ENCODE measurements at places on chromosomes 2 and 18.

DNA sequence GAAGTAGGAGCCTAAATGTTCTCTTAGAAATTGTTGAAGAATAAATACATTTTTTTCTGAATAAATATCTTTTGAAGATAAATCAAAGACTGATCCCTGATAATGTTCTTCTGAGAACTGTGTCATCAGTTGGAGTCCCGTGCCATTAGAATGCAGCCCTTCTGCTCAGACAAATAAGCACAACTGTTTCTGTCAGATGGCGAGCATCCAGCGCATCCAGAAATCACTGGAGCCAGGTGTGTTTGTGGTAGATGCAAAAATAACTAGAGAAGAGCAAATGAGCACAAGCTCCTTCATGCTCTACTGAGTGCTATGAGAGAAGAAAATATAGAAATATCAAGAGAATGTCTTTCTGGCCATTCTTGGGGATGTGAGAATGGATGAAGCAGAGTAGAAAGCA is 573.7 kb downstream of the THSD7B start:
- DNase-seq: no peak

DNA sequence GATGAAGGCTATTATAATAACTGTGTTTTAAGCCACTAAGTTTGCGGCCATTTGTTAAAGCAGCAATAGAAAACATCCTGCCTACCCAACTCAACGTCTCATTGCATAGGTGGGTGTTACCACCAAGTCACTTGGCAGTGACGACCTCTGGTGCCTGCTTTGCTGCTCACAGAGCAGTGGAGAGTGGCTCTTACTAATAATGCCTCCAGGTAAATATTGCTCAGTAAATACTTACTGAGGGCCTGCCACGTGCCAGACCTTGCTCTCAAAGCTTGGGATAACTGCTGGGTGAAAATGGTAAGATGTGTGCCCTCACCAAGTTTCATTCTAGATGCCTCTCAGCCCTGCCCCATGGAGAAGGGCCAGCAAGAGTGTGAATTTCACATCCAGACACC is 27.7 kb downstream of the ITGA6 start:
- no peak for DNase-seq

DNA sequence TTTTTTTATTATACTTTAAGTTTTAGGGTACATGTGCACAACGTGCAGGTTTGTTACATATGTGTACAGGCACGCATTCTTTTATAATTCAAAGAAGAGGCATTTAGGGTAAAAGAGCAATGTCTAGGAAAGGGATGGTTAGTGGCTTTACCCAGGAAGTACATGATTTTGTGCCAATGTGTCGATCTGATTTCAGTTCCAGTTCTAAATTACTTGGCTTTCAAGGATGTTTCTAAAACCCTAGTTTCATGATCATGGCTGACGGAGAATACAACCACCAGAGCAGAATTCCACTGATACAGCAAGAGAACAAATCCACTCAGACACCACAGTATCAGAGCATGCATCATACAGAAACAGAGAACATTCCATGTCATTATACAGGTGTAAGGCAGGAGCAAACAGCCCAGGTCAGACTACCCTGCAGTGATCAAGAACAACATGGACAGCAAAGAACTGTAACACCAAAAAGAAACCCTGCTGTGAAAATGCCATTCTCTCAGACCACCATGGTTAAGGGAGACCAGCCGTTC is 116.7 kb upstream of the STK17B start:
- no peak for DNase-seq

DNA sequence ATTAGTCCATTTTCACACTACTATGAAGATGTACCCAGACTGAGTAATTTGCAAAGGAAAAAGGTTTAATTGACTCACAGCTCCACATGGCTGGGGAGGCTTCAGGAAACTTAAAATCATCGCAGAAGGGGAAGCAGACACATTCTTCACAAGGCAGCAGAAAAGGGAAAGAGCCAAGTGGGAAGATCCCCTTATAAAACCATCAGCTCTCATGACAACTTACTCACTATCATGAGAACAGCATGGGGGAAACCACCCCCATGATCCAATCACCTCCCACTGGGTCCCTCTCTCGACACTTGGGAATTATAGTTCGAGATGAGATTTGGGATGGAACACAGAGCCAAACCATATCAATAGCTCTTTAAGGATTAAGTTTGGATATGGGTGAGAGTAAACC is 246.1 kb upstream of the CYRIA start:
- no peak for DNase-seq

DNA sequence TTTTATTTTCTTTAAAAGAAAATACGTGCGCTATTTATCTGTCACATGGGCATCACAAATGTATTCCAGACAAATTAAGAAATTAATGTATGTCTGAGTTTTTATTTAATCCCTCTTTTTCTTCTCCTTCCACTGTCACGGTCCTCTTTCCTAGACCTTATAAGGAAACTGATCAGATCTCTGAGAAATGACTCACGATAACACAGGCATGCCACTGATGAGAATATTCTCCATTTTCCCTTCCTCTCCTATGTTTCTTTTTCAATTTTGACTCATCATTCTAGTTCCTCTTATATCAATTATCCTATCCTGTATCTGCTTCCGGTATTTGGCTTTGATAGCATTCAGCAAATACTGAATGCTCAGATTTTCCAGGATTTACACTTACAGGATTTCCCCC is 121.8 kb downstream of the DSC3 start:
- no peak for DNase-seq

GRCh38 chr2:105652014-105652796 is 92.5 kb upstream of the NCK2 start:
- DNase-seq: no peak

DNA sequence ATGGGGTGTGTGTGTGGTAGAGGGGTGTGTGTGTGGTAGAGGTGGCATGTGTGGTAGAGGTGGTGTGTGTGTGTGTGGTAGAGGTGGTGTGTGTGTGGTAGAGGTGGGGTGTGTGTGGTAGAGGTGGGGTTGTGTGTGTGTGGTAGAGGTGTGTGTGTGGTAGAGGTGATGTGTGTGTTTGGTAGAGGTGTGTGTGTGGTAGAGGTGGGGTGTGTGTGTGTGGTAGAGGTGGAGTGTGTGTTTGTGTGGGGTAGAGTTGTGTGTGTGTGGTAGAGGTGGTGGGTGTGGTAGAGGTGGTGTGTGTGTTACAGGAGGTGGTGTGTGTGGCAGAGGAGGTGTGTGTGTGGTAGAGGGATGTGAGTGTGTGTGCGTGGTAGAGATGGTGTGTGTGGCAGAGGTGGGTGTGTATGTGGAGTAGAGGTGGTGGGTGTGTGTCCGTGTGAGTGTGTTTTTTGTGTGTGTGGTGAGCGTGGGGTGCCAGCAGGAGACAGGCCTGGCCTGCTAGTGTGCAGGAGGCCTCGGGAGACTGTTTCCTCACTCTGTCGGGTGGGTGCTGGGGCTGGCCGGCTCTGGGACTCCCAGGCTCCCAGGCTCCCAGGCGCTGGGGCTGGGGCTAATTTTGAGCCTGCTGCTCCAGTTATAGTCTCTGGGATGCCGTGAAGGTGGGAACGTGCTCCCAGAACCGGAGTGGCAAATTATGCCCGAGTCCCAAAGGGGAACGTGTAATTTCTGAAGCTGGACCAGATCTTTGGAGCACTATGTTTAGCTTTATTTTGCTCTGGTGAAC is 165.2 kb downstream of the DYSF start:
- no peak for DNase-seq

All from GM04504 (cell line).